ENCODE measurements at places on chromosomes 5 and 9.

DNA sequence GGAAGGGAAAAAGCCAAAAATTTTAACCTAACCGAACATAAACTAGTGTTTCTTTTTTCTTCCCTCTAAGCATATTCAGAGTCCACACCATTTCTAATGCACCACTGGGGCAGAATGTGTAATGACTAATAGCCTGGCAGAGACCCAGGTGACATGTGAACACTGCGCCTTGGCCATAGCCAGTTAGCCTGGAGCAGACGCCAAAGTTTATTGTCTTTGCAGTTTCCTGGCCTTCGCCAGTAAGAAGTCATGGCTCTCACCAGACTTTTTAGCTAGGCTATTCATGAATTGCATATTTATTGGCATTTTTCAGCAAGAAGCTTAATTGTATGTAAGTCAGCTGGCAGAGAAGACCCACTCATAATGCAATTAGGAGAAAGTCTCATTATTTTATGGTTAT lies 182.8 kb upstream of the SLC27A6 start:
- peak; percentile 21 for DNase-seq

DNA sequence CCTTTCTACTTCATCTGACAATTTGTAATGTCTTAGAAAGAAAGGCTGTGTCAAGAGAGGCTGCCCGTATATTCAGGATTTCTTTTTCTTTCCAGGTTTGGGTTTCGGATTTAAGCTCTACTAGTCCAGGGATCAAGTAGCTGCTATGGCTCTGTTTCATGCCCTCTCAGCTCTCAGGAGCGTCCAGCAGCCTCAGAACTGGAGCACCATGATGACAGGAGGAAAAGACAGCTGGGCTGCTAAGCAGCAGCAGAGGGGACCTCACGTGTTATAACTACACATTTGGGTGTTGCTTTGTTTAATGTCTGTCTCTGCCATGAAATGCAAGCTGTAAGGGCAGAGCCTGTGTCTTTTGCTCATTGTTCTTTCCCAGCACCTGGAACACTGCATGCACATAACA lies 28.5 kb downstream of the TBC1D2 start:
- no peak for DNase-seq

DNA sequence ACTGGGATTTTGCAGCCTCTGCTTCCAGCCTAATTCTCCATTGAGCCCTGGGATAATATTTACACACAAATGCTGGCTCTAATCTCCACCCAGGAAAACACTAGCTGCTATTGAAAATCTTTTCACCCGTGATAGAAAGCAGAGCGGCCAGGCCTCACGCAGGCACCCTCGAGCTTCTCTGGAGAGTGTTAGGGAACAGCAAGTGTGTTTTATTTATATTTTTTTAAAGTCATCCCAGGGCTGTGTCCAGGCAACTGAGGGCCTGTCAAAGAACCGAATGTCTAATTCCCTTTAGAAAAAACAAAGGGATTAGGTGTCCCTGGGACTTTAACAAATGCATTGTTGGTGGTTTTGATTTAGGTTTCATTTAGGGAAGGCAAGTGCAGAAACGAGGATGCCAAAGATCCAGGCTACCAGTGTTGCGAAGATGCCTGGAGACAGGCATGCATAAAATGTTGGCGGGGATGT lies 51.2 kb upstream of the SPRY4 start:
- DNase-seq: no peak

DNA sequence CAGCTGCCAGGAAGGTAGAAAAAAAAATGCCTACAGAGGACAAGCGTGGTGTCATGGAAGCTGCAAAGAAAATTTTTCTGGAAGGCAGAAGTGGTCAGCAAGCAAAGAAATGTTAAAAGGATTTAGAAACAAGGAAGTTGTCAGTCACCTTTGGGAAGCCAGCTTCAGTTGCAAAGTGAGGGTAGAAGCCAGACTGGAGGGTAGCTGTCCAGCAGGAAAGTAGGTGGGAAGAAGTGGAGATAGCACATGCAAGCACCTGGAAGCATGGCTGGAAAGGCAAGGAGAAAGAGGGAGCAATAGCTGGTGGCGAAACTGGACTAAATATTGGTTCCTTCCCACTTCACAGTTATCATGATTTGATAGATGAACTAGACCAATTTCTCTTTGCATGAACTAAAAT lies 54.3 kb downstream of the ADRB2 start:
- no peak for DNase-seq

DNA sequence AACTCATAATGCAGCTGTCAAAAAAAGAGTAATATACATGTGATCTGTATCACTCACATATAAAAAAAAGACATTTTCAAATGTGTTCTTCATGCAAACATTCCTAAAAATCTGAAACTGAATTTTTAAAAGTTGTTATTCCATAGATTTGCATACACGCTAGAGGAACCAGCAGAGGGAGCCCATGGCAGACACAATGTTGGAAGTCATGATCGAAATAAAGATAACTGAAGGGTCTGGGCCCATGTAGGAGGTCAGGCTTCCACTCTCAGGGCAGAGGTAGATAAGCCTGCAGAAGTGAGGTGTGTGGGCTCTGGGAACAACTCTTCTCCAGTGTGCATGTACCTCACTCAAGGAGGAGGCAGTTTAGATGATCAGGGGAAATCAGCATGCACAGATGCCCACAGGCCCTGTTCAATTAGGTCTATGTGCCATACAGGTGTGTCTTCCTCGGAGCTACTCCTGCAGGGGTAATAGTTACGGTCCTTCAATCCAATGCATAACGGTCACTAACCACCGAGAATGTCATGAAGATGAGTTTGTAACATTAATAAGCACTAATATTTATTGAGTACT lies 208.6 kb downstream of the EPB41L4A start:
- peak; percentile 54 for DNase-seq

- DNase-seq: no peak
These were observed 303.3 kb downstream of the DOCK8 start for GRCh38 chr9:517993-518392.

GRCh38 chr5:32859211-32859641 lies 148.1 kb downstream of the NPR3 start:
- no peak for DNase-seq

- DNase-seq: peak; percentile 61
These were observed 4.8 kb upstream of the IER5L start for GRCh38 chr9:129182625-129183494.

All from BE2C (cell line).